ENCODE measurements at places on chromosomes 7 and 10. TPM values are rescaled to one million over a fixed set of nuclear protein-coding genes. Genes with fewer than 3 reads are reported as not detected.
A peak's percentile ranks its signal among the peaks of the same experiment; 100 is the strongest.

BAMBI gene
- 10.4 TPM for total RNA-seq

DOCK4 gene
- total RNA-seq: 50.4 TPM

CLDN3 gene
- 11.6 TPM for total RNA-seq

GRCh38 chr10:91036807-91037411 is 116.0 kb upstream of the ANKRD1 start:
- DNase-seq: peak; percentile 3

DNA sequence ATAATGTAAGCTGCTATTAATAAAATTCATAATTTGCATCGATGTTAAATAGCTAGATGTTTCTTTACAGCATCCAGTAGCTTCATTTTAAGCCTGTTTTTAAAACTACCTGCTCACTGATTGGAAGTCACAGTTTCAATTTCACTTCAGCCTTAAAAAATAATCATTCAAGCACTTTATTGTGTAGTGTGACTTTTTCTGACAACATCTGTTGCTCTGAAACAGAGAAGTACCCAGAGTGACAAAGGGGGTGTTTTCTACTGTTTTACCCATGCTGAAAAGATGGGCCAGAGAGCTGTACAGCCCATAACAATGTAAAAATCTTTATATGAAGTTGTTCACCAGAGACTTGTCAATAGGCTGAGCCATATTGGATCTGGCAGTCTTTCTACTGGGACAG is 437.2 kb downstream of the MDFIC start:
- no peak for DNase-seq

DNA sequence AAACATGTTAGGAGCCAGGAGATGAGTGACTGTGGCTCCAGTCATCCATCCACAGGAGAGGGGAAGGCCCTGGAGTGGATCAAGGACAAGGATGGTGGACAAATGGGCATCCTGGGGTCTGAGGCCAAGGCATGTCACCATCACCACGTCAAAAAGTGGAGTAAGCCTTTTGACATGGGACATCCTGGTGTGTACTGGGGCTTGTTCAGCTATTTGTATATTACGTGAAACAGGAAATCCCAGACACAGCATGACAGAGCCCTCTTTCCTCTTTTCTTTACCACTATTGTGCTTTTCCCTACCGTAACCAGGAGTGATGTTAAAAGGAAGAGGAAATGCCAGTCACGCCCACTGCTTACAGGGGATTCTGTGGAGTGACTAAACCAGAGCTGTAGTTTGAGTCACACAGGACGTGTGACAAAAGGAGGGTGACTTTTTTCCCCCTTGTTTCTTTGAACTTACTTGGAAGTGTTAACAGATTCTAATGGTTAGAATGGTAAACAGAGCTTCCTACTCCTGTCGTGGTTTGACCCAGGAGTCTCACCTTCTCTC is 15.4 kb downstream of the ACSL5 start:
- DNase-seq: peak; percentile 94

DNA sequence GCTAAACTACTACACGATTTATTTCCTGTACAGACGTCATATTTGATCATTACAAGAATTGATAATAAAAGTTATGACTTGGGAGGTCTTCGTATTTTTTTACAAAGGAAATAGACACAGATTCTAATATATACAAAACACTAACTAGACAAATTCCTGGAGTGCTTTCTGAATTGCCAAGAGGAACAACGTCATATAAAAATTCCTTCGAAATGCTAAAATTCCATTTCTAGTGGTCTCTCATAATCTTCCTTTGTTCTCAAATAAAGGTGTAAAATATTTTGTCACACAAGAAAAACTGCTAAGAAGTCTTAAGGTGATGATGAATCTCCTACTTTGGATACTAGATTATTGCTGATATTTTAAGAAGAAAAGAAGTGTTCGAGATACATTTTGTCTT is 85.4 kb downstream of the CDK6 start:
- DNase-seq: no peak

- no peak for DNase-seq
Measured at GRCh38 chr7:26609532-26609931, 254.9 kb downstream of the SKAP2 start.

DNA sequence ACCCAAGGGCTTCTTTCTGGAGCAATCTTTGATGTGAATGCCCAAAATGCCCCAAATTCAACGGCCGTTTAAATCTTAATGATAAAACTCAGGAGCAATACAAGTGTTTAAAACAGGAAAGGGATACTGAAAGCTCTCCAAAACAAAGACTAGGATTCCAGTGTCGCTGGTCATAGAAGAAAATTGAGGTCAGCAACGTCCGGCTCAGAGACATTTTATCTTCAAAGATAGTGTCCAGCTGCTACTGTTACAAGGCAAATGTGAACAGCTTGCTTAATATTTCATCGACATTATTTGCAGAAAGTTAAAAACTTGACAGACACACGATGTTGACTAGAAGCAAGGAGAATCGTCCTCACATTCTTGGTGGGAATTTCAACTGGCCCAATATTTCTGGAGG is 15.4 kb upstream of the CTBP2 start:
- no peak for DNase-seq

DNA sequence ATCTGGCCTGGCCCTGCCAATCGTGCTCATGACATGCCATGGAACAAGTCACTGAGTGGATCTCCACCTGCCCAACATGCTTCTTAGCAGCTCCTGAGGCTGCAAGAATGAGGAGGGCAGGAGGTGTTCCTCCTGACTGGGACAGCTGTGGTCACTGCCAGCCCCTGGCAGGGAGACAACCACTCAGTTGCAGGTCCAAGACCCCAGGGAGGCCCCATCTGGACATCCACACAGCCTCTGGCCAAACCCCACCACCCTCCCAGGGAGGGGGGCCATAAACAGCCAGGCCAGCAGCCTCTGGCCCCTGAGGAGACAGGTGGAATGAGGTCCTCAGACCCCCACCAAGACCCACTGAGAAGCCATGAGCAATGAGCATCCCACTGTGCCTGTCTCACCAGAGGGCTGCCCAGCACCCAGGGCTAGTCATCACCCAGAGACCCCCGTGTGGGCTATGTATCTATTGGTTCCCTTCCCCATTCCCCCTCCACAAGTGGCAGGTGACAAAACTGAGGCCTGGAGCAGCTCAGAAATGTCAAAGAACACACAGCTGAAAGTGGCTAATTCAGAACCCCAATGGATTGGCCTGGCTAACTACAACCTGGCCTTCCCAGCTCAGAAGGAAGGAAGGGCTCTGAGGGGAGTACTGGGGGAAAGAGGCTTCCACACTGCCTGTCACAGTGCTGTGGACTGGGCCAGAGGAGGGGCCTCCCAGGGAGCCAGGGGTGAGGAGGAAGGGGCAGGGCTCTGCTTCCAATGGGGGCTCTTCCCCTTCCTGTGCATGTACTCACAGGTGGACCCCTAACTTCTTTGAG is 3.0 kb downstream of the GPRIN2 start:
- no peak for DNase-seq

DNA sequence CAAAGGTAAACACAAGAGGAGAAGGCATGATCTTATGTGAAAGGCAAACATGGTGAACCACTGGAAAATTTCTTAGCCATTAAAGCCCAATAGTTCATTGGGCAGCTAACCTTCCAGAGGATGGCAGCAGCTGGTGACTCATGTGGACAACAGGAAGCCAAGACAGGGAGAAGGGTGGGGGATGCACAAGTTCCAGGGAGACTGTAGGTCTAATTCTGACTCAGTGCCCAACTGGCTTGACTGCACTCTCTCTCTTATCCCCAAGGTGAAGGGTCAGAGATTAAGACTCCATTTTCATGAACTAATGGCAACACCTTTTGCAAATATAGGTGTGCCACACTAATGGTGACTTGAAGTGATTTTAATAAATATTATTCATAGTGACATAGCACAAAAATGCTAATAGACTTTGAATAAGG is 47.9 kb upstream of the SLC35B4 start:
- peak; percentile 95 for DNase-seq

Data from renal cortical epithelial cell (primary cell).